ENCODE measurements at places on chromosomes 13 and 19.

GRCh38 chr19:49590071-49590970 is 661 bp upstream of the PRR12 start:
- peak; percentile 98 for DNase-seq

DNA sequence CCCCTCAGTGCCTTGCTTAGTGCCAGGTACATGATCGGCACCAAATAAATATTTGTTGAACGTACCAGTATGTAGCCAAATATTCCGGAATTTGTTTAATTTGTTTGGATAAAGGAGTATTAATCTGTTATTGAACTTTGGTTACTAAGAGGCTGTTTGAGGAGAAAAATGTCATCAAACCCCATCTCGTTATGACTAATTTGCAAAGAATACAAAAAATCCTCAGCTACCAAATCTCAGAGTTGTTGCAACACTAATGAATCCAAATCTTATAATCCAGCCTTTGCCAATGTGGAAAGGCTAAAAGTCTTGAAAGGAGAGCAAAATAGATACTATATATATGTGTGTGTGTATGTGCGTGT is 79.5 kb downstream of the KLF5 start:
- DNase-seq = no peak

DNA sequence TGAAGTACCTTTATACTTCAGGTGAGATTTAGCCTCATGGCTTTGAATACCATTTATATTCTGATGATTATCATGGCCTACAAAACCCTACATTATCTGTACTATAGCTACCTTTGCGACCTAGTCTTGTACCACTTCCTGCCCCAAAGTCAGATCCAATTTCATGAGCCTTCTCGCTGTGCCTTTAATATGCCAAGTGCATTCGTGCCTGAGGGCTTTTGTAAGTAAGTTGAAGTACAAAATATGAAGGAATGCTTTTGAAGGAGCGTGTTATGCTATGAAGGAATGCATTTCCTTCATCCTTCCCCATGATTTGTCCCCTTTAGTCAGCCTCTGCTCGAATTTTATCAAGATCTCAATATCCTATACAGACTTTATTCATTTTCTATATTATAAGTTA is 9.2 kb upstream of the RASL11A start:
- no peak for DNase-seq

DNA sequence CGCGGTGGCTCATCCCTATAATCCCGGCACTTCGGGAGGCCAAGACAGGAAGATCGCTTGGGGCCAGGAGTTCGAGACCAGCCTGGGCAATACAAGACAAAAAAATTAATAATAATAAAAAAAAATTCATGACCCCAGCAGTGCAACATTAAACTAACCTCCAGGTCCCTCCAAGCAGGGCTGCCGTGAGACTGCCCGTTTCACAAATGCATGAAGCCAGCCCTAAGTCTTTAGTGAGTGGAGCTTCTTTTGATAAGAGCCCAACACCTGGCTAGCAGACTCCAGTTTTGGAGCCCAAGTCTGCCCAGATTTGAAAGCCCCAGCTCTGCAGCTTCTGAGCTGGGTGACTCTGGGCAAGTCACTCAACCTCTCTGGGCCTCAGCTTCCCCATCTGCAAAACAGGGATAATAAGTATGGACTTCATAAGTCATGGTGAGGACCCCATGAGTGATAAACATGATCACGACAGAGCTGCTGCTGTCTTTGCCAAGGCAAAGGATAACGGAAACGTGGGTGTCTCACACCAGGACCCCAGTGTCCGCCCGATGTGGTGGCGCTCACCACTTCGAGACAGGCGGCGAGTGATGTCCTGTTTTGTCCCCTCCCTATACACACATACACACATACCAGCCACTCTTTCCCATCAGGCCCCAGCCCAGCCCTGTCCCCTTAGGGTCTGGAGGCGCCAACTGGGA is 38.4 kb upstream of the NANOS3 start:
- no peak for DNase-seq

GRCh38 chr19:43501661-43502418 is 2.7 kb downstream of the PHLDB3 start:
- no peak for DNase-seq
